ENCODE measurements at places on chromosomes 7 and 10.

DNA sequence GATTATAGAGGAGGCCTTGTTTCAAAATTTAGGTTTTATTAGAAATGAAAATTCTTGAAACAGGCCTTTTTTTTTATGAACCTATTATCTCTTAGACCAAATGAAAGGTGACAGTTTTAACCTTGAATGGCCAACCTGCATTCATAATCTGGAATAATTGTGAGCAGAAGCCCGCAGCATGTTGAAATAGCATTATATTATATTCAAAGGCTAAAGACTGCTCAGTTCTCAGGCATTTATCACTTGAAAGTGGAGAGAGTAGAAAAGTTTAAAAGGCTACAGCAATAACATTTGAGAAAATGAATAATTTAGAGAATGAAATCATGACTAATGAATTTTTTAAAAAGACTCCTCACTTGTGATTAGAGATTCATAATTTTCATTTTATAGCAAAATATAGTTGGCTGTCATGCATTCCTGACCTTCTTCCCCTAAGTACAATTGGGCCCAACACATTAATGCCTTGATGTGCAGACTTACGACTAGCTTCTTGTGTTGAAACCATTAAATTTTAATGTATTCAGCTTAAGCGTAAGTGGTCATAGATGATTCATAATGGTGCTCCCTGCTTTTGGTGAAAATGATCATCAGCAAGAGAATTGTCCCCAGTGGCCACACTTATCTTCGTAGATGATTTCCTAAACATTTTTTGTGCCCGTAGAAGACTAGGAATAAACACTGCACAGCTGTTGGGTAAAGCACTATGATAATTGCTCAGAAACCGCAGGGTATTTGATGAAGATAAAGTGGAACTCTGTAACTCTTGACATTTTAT is 346.6 kb upstream of the BMPER start:
- no peak for DNase-seq

- DNase-seq = no peak
These were observed 43.8 kb downstream of the ARL4A start for GRCh38 chr7:12731214-12731656.

DNA sequence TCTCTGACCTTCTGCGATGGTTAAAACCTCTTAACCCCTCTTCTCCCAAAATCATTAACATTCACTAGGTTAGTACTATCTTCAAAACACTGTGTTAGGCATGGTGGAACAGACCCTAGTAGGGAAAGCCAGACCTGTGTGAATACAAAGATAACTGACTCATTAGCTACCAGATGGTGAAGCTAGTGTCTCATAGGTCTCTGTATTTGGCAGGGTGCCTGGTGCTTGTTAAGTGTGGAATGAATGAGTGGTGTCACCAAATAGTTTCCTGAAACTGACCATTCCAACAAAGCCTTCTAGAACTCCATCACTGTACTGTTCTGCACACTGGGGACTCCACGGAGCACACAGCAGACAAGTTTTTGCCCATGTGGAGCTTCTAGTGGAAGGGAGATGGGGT is 27.7 kb upstream of the TM9SF3 start:
- no peak for DNase-seq

DNA sequence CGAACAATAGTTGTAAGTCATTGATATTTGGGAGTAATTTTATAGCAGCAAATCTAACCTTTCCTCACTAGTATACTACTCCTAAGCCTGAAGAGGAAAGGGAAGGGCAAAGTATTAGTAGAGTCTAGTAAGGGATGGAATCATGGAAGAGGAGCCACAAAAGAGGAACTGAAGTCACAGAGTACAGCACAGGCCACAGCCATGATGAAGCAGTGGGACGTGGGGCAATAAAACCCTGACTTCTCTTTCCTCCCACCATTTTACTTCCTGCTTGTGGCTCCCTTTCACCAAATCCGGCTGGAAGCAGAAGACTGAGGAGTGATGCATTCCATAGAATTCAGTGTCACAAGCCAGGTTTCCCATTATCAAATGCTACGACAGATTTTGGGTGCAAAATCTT is 58.7 kb downstream of the CABCOCO1 start:
- DNase-seq = no peak

DNA sequence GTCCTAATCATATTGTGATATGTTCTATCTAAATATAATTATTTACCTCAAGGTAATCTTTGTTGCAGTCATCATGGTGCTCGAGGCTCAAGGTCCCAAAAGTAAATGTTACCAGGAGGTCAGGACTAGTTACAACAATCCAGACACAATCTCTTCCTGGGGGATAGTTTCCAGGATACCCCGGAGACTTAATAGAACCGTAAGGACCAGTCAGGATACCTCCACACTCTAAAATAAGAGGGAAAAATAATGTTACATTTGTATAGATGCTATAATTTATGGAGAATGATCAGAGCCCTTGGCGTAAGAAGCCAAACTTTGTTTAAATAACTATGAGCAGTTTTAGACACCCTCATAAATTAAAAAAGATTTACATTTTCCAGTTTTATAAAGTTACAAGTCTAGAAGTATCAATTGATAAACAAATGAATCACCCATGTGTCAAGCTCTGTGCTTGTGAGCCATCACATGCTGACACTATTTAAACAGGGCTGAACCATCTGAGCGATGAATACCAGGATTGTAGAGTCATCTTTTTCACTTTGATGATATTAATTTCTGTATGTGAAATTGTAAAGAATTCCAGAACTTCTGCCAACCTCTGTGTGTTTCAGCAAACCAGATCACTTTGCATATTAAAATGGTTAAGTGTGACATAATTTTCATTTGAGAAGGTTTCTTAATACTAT is 41.3 kb downstream of the CUBN start:
- DNase-seq = no peak

GRCh38 chr10:132885451-132886210 is 56.7 kb downstream of the CFAP46 start:
- DNase-seq = no peak

DNA sequence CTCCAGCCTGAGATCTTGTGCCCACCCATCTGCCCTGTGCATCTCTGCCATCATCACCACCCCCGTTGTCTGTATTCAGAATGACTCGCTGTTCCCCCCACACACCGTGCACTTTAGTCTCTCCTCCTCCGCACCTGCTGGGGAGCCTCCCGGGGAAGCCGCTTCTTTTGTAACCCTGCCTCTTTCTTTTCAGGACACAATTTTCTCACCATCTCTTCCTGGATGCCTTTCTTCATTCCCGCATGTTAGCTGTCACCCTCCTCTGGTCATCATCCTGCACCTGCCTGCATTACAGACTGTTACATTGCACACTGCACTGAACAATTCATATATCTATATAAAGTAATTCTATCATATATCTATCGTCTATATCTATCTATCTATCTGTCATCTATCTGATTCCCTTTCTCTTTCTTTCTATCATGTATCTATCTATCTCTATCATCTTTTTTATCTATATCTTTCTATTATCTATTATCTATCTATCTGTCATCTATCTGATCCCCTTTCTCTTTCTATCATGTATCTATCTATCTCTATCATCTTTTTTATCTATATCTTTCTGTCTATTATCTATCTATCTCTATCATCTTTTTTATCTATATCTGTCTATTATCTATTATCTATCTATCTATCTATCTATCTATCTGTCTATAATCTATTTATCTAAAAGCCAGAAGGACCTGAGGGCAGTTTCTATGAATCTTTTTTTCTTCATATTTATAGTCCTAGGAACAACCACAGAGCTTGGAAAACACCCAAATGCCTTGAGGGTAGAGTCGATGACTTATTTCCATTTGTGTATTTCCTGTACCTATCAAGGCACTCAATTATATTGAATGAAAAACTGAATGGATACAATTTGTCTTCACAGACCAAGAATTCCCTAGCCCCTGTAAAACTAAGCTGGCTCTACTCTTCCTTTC is 642.5 kb downstream of the ACTR3B start:
- no peak for DNase-seq

GRCh38 chr10:17662193-17663138 is 18.5 kb downstream of the STAM start:
- DNase-seq = no peak

DNA sequence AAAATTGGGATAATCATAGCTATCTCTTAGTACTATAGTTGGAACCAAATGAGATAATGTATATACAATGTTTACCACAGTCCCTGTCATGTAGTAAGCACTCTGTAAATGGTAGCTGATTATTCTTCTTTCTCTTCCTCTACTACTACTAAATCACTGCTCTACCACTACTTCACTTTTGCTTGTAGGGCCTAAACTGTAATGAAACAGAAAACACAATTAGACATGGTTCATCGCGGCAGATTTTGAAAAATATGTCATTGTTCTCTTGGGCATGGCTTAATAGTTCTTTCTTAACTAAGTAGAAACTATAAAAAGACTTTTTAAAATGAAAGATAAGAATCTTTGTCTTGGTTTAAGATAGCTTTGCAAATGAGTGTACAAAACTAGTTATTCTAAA is 34.9 kb downstream of the R3HCC1L start:
- DNase-seq = no peak

- no peak for DNase-seq
These were observed 84.5 kb downstream of the CUX1 start for GRCh38 chr7:101901661-101902491.

DNA sequence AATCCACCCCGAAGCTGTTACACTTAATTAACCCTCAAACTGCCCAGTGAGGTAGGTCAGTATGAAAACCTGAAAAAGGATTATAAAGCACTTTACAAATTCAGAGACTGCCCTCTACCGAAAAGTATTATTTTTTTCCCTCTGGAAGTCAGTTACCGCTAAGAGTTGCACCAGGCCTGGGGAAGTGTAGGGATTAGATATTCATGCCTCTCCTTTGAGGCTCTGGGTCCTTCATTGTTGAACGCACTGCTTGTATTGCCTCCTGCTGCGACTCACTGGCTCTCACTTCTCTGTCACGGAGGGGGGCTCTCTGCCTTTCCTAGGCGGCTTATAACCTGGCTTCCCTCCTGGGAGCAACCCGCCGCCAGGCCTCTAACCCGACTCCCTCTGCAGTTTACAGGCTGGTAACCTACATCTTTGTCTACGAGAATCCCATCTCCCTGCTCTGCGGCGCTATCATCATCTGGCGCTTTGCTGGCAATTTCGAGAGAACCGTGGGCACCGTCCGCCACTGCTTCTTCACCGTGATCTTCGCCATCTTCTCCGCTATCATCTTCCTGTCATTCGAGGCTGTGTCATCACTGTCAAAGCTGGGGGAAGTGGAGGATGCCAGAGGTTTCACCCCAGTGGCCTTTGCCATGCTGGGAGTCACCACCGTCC is 2.7 kb downstream of the RHBDD2 start:
- DNase-seq = no peak

DNA sequence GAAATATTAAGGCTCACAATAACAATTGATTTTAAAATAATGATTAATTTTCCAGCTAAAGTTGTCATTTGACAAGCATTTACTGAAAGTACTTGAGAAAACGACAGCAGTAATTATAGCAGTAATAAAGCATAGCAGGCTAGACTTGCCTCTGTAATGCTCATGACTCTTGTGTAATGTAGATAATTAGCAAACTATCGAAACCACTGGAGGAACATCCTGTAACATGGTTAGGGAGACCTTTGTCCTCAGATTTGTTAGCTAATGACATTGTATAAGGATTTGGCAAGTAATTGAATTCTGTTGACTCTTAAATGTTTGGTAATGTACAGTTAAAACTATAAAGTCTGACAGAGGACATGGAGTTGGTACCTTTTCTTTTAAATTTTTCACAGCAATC is 24.8 kb downstream of the ARL4A start:
- DNase-seq = no peak

- no peak for DNase-seq
These were observed 96.8 kb upstream of the SAMD8 start for GRCh38 chr10:75014516-75015230.

DNA sequence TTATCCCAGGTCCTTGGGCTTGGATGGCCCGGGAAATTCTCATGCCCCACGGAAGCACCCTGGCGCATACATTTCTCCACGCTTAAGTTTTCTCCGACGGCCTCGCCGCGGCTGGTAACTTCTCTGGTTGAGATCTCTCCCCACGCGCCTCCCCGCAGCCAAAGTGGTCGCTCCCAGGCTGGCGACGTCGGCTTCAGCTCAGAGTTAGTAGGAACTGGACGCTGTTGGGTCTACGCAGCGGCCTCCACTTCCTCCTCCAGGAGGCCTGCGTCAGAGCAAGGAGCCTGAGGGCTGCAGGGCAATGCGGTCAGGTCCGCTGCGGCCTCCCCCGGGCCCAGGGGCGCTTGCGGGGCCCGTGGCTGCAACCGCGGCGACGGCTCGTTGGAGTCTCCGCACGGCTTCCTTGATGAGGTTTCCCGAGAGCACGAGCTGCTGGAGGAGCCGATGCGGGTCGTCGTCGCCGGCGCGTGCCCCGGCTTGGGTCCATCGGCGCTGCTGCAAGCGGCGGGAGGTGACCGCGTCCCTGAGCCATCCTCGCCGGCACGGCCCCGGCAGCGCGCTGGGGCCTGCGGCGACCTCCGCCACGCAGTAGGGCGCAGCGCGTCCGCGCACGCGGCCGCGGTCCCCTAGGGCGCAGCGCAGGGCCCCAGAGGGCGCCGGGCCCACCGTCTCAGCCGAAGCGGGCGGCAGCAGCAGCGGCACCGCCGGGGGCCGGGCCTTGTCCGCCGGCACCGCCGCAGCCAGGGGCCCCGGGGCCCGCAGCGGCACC is 744 bp downstream of the FRAT2 start:
- DNase-seq = no peak

DNA sequence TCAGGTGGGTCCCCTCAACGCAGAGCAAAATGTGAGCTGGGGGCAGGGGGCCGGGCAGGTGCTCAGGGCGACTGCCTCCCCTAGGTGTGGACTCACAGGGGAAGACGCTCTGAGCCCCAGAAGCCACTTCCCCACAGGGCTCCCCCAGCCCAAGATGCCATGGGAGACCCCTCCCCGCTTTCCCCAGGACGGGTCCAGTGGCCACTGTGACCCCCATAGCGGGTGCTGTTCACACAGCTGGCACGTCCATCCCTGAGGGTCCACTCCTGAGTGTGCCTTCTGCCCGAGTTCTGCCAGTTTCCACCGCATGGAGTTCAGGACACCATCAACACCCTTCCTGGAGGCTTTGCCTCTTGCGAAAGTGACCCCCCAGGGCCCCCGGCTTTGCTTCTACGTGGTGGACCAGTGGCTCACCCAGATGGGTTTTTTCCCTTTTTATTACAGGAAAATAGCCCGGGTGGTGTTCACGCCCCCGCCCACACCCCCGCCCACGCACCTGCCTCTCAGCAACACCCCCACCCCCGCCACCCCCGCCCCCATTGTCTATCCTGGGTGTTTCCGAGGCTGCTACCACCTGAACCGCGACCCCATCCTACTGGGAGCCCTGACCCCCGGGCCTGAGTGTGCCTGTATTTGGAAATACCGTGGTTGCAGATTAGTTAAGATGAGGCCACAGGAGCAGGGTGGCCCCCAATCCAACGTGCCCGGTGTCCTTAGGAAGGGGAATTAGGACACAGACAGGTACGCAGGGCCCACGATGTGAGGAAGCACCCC is 32.0 kb downstream of the ADAP1 start:
- peak; percentile 50 for DNase-seq

GRCh38 chr10:113386005-113386404 is 166.8 kb upstream of the HABP2 start:
- no peak for DNase-seq

DNA sequence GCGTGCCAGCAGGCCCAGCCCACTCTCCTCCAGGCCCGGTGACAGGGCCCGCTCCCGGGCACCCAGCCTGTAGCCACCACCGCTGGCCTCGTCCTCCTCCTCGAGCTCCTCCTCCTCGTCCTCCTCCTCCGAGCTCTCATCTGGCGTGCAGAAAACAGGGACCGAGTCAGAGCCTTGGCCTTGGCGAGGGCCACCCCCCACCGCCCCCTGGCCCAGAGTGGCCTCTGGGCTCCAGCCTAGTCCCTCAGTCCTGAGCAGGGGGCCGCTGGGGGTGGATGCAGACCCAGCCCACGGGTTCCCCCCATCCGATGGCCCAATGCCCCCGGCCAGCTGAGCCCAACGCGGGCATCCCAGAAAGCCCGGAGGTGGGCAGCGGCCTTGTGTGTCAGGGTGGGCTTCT is 62.9 kb downstream of the SLC29A4 start:
- DNase-seq = no peak

All from stimulated activated CD8-positive, alpha-beta memory T cell treated with anti-CD3 and anti-CD28 coated beads, Interleukin-15, amount 100 ng/mL, for 4 hours (primary cell).